Mesothelial cell of epicardium (in vitro differentiated cells): ENCODE measurements at places on chromosomes 11 and 22.

DNA sequence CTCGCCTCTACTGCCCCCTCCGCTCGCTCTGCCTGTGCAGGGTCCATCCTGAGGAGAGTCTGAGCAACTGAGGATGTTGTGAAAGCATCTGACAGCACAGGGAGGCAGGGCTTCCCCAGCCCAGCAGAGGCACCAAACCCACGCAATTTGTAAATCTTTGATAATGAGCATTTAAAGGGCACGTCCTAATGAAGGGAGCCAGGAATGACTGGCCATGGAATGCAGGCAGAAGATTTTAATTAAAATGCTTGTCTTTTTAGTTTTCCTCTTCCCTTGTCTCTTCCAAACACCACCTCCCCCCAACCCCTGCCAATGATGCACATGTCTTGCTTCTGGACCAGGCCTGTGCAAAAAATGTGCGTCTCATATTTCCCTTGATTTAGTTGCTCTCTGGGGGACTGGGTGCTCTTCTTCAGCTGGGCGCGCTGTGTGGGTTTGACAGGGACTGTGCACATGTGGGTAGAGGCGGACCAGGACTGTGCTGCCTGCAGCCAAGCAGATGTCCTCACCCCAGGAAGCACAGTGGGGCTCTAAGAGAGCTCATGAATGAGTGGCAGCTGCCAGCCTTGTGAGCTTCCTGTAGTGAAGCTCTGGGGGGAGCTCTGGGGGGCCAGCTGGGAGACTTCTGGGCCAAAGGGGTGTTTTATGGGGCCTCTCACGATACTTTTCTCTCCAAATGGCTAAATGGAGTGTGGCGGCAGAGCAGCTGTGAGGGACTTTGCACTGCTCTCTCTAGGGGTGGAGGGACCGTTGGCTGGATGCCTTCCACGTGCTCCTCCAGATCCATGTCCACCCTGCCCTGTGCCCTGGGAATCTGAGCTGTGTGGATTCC lies 273.5 kb downstream of the ST3GAL4 start:
- H3K36me3 ChIP-seq = no peaks in the 10 kb centered on the region
- H3K27ac ChIP-seq = no peak overlapping the region
- no peak for DNase-seq
- H3K27me3 ChIP-seq = peaks cover 71% of the 10 kb centered on the region
- no peak overlapping the region for H3K4me3 ChIP-seq

GRCh38 chr11:96063053-96063452 lies 139.1 kb upstream of the MTMR2 start:
- H3K27ac ChIP-seq = peak overlapping the region; percentile 83
- H3K4me3 ChIP-seq = no peak overlapping the region
- DNase-seq = no peak

GRCh38 chr22:49192180-49192856 lies 635.4 kb downstream of the BRD1 start:
- no peak overlapping the region for H3K4me3 ChIP-seq
- no peak overlapping the region for H3K27ac ChIP-seq
- DNase-seq = no peak
- no peaks in the 10 kb centered on the region for H3K36me3 ChIP-seq
- H3K27me3 ChIP-seq = peaks cover 31% of the 10 kb centered on the region

DNA sequence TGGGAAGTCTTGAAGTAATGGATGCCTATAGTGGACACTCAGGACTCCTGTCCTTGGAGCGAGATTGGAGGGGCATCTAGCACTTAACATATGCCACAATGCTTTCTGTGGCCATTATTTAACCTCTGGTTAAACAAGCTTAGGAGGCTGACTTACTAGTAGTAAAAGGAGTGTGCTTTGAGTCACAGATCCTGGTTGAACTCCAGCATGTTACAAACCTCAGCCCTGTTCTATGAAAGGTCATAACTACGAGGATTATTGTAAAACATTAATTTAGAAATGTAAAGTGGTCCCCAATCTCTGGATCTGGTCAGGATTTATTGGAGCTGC lies 1.1 kb upstream of the LBHD1 start:
- peak overlapping the region; percentile 47 for H3K27ac ChIP-seq
- no peak for DNase-seq

DNA sequence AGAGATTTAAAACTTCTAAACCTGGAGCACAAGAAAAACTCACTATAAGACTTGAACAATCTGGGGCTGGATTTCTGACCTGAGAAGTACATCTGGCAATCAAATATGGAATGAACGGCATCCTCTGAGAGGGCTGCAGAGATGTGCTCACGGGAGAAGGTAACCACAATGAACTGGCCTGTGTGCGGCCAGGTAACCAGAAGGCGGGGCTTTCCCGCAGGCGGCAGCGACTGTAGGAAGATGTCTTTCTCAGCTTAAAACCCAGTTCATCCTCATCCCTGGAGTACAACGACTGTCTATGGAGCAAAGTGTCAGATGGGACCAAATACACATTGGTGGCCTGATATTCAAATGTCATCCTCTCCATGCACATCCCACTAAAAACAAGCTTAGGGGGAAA lies 24.5 kb downstream of the MICAL3 start:
- H3K27ac ChIP-seq = peak overlapping the region; percentile 51
- H3K4me3 ChIP-seq = peak overlapping the region; percentile 74
- no peaks in the 10 kb centered on the region for H3K36me3 ChIP-seq
- H3K4me1 ChIP-seq = peaks cover 9% of the 10 kb centered on the region
- H3K27me3 ChIP-seq = no peaks in the 10 kb centered on the region
- no peak for DNase-seq

- H3K4me1 ChIP-seq = peaks cover 6% of the 10 kb centered on the region
- no peak for DNase-seq
- H3K4me3 ChIP-seq = no peak overlapping the region
Observed at GRCh38 chr22:19051381-19052072, 70.7 kb downstream of the DGCR2 start.

DNA sequence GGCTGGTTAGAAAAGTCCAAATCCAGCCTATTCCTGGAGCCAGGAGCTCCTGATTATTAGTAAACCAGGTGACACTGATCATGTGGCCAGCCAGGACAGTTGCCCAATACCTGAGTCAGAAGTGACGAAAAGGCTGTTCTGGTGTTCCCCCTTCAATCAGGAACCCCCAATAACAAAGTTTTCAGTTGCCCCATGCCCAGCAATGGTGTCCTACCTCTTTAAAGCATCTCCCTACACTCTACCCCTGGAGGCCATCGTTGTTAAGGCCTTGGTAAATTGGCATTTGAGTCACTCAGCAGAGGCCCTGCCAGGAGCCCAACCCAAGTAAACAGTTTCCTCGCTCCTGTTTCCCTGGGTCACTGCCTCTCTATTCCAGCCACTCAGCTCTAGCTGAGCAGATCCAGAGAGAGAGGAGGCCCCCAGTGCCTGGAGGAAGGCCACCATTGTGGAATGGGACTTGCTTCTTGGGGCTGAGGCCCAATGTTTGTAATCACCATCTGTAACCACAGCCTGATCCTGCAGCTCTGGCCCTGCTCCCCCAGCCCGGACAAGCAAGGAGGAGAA lies 25.0 kb downstream of the ARHGAP1 start:
- peaks cover 17% of the 10 kb centered on the region for H3K4me1 ChIP-seq
- H3K27ac ChIP-seq = peak overlapping the region; percentile 77
- no peaks in the 10 kb centered on the region for H3K27me3 ChIP-seq
- peaks cover 13% of the 10 kb centered on the region for H3K36me3 ChIP-seq
- no peak for DNase-seq
- no peak overlapping the region for H3K4me3 ChIP-seq

GRCh38 chr11:116373104-116373944 lies 399.5 kb downstream of the BUD13 start:
- no peak for DNase-seq
- peaks cover 66% of the 10 kb centered on the region for H3K27me3 ChIP-seq
- no peak overlapping the region for H3K27ac ChIP-seq
- H3K36me3 ChIP-seq = no peaks in the 10 kb centered on the region

GRCh38 chr11:70487756-70488155 lies 89.4 kb downstream of the CTTN start:
- no peaks in the 10 kb centered on the region for H3K36me3 ChIP-seq
- no peak overlapping the region for H3K27ac ChIP-seq
- no peaks in the 10 kb centered on the region for H3K27me3 ChIP-seq
- H3K4me3 ChIP-seq = no peak overlapping the region

- H3K36me3 ChIP-seq = no peaks in the 10 kb centered on the region
- H3K4me1 ChIP-seq = peaks cover 9% of the 10 kb centered on the region
- H3K27me3 ChIP-seq = peaks cover 84% of the 10 kb centered on the region
- DNase-seq = no peak
Observed at GRCh38 chr22:19765477-19766239, 5.1 kb downstream of the TBX1 start.

DNA sequence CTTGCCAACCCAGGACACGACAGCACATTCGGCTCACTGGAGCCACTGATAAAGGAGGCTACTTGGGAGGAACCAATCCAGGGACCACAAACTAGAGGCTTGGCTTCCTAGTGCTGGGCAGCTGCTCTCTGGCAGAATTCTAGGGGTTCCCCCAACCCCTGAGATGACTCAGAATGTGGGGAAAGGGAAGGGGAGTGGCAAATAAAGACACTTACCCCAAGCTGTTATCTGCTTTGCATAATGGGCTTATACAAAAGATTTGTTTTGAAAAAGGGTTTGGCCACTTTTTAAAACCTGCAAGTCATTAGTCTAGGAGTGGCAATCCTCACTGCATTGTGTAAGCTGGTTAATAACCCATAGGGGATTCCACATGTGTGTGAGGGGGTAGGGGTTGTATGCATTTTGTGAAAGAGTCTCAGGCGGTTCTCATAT lies 64.1 kb upstream of the LMO1 start:
- no peak overlapping the region for H3K4me3 ChIP-seq
- H3K36me3 ChIP-seq = no peaks in the 10 kb centered on the region
- peaks cover 27% of the 10 kb centered on the region for H3K27me3 ChIP-seq
- H3K4me1 ChIP-seq = peaks cover 14% of the 10 kb centered on the region

DNA sequence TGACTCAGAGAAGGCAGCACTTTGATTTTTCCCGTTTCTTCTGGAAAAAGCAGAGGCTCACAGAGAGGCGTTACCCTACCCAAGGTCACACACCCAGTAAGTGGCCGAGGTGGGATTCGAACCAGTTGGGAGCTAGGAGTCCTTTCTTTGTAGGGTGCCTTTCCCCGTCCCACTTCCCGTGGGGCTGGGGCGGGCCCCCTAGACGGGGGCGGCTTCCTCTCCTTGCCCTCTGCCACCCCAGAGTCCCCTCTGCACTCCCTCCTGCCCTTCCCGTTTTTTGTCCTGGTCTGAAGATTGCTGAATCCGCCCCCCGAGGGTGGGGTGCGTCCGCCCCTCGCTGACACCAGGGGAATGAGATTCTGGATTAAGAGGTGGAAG lies 747 bp downstream of the TPCN2 start:
- no peak for DNase-seq
- H3K27ac ChIP-seq = peak overlapping the region; percentile 53
- peak overlapping the region; percentile 71 for H3K4me3 ChIP-seq
- peaks cover 16% of the 10 kb centered on the region for H3K4me1 ChIP-seq
- H3K27me3 ChIP-seq = no peaks in the 10 kb centered on the region

DNA sequence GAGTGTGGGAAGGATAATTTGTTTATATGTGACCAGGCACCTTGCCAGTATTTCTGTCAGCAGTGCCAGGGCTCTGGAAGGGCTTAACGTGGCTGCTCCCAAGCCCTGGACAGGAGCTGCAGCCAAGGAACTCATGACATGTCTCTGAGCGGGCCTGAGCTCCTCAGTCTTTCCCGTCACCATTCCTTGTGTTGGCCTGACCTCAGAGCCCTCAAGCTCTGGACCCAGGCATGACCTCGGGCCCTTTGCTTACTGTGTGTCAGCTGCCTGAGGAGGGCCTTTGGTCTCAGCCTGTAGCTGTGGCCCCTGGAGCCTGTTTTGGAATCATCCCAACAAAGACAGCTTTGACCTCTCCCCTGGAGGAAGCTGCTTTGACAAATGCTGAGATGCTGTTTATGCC lies 264.1 kb upstream of the PLET1 start:
- peaks cover 52% of the 10 kb centered on the region for H3K27me3 ChIP-seq
- no peak for DNase-seq
- no peak overlapping the region for H3K4me3 ChIP-seq
- no peaks in the 10 kb centered on the region for H3K36me3 ChIP-seq
- no peak overlapping the region for H3K27ac ChIP-seq

- no peak for DNase-seq
- H3K36me3 ChIP-seq = no peaks in the 10 kb centered on the region
- no peaks in the 10 kb centered on the region for H3K27me3 ChIP-seq
- no peak overlapping the region for H3K27ac ChIP-seq
Observed at GRCh38 chr11:39036021-39036420, 2423.4 kb downstream of the LRRC4C start.

DNA sequence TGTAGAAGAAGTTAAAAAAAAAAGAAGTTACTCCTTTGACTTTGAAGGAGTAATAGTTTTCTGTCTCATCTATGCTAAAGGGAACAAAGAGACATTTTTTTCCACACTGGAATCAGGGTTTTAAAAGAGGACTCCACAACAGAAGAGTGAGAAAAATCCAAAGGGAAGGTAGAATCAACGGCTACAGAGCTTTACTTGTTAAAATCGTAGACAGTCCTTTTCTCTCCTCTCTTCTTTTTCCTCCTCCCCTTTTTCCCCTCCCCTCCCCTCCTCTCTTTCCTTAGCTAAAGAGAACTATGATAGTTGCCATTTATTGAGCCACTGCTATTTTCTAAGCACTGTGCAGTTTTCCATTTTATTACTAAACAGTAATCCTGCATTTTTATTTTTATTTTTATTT lies 29.2 kb downstream of the DDIAS start:
- no peak overlapping the region for H3K27ac ChIP-seq
- DNase-seq = no peak
- no peaks in the 10 kb centered on the region for H3K27me3 ChIP-seq
- no peaks in the 10 kb centered on the region for H3K36me3 ChIP-seq
- H3K4me3 ChIP-seq = no peak overlapping the region

DNA sequence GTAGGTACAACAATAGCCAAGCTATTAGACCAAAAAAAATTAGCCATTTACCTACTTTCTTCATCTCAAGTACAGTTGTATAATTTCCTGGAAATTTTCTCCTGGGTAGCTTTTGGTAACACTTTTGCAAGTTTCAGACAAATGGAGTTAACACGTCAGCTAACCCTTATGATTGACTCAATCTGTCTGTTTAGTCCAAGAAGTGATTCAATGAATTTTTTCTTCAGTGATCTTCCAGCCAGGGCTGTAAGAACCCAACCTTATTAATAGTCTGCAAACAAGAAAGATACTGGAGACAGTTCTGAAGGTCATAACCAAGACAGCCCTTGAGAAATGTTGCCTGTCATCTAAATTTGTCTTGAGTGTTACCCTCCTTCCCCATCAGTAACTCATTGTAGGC lies 30.1 kb upstream of the FIBIN start:
- H3K4me3 ChIP-seq = no peak overlapping the region
- no peaks in the 10 kb centered on the region for H3K36me3 ChIP-seq
- no peaks in the 10 kb centered on the region for H3K4me1 ChIP-seq
- no peak for DNase-seq
- no peaks in the 10 kb centered on the region for H3K27me3 ChIP-seq
- no peak overlapping the region for H3K27ac ChIP-seq

DNA sequence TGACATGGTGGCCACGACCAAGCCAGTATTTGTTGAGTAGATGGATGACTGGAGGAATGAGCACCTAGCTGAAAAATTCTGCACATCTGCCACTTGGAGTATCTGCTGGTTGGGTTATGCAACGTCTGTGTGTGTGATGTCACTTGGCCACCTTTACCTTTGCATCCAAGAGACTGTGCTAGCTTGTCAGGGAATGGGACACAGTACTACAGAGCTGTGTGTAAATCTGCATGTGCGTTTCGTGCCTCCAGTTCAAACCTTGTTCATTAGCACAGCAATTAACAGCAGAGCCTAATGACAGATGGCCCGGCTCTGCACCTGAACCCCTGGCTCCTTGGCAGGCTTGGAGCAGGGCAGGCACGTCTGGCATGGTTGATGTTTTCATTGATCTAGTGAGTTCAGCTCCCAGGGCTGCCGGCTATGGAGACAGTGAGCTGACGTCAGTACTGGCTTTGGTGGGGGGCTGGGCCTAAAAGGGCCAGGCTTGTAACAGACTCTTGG lies 188.4 kb upstream of the NAV2 start:
- DNase-seq = no peak
- no peaks in the 10 kb centered on the region for H3K27me3 ChIP-seq
- H3K36me3 ChIP-seq = no peaks in the 10 kb centered on the region
- H3K27ac ChIP-seq = no peak overlapping the region
